ENCODE measurements at places on chromosomes 7 and 10.
A peak's percentile ranks its signal among the peaks of the same experiment; 100 is the strongest.

- DNase-seq, result no peak
Measured at GRCh38 chr10:33489501-33490176, 155.2 kb upstream of the NRP1 start.

DNA sequence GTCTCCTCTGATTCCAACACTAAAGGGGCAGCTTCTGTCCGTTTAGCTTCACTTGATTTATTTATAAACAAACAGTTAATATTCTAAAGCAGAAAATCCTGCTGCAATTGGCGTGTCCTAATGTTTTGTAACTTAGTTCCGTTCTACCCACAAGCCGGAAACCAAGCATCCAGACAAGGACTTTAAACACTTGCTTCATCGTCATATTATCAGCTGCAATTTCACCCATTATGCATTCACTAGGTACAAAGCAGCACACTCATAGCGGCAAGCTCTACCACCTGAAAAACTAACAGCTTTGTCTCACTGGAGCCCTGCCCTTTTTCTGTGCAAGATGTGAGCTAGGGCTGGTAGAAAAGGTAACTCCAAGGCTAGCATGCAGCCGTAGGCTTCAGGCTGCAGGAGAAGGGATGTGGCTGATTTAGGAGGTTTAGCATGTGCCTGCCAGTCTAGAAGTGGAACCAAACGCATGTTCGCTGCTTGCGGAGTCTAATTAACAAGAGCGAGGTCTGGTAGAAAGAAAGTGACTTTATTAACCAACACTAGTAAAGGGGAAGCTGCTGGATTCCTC is 43.7 kb upstream of the BPGM start:
- DNase-seq, result no peak

DNA sequence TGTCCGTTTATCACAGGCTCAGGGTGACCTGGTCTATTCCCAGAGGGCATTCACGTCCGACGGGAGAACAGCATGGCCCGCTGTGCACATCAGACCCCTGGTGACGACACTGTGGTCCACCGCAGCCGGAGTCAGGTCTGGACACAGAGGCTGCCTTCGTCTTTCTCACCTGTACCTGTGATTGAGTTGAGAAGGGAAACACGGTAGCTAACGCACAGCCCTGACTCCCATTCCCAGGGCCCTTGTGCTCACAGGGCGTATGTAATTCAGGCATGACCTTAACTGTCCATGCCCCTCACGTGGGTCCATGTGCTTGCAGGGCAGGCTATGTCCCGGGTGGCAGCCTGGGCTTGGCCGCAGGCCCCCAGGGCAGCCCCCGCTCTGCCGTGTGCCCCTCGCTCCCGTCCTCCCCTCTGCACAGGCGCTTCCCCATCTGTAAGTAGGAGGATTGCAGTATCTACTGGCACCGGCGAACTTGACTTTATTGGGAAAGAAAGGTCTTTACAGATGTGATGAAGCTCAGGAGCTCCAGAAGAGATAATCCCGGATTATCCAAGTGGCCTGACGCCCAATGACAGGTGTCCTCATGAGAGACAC is 221.3 kb upstream of the TCERG1L start:
- no peak for DNase-seq

- peak; percentile 31 for DNase-seq
Measured at GRCh38 chr10:73759512-73760115, 15.4 kb downstream of the SEC24C start.

DNA sequence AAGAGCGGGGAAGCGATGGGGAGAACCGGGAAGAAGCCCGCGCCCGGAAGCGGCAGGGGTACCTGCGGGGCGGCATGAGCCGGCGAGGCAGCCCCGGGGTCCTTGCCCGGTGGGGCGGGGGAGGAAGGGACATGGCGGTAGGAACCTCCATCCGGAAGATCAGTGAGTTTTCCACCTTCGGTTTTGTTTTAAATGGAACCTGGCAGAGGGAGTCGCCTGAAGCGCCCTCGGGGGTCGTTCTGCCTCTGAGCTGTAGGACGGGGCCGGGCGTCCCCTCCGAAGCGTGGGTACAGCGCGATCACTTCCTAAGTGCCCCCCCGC is 471 bp downstream of the PFKP start:
- no peak for DNase-seq
